AML-193 (cell line): ENCODE measurements at places on chromosomes 6 and 20.

DNA sequence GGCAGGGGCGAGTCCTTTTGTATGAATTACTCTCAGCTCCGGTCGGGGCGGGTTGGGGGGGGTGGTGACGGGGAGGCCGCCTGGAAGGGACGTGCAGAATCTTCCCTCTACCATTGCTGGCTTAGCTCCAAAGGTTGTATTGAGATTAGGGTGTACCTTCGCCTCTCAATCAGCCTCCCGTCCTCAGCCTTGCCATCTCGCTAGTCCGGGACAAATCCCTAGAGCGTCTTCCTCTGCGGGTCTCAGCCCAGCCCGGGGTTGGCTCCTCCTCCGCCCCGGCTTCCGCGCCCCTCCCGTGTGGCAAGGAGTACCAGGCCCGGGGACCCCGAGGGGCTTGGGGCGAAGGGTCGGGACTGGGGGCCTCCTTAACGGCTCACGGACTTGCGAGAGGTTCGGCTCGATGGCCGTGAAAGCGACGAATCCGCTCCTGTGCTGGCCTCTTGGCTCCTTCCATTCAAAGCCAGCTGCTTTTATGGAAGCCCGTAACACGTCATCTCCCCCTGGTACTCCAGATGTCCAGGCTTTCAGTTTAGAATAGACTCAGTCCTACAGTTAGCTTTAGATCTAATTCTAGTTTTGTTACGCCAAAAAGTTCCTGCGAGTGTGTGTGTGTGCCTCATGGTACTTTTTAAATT, 636 bp upstream of the EEF1A1 start:
- DNase-seq: peak; percentile 77

GRCh38 chr6:39369987-39370386, 47.5 kb upstream of the KCNK16 start:
- DNase-seq: no peak

DNA sequence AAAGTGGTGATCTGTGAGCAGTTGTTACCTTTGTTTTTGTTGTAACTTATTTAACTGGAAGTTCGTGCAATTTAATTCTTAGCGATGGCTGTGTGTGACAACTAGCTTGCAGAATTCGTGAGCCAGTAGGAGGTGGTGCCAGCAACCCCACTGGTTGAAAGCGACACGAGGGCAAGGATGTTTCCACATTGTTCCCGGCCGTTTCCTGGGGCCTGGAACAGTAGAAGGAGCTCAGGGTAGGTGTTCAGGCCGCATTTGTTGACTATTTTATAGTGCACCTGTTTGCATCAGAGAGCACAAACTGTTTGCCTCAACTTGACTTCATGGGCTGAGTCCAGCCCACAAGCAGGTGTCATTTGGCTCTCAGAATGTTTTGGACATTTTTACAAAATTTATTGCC, 112.1 kb upstream of the PTPN1 start:
- no peak for DNase-seq

- no peak for DNase-seq
These were observed 43.4 kb downstream of the SMPDL3A start for GRCh38 chr6:122832459-122832858.

GRCh38 chr6:885051-885590, 192.2 kb upstream of the EXOC2 start:
- peak; percentile 39 for DNase-seq

DNA sequence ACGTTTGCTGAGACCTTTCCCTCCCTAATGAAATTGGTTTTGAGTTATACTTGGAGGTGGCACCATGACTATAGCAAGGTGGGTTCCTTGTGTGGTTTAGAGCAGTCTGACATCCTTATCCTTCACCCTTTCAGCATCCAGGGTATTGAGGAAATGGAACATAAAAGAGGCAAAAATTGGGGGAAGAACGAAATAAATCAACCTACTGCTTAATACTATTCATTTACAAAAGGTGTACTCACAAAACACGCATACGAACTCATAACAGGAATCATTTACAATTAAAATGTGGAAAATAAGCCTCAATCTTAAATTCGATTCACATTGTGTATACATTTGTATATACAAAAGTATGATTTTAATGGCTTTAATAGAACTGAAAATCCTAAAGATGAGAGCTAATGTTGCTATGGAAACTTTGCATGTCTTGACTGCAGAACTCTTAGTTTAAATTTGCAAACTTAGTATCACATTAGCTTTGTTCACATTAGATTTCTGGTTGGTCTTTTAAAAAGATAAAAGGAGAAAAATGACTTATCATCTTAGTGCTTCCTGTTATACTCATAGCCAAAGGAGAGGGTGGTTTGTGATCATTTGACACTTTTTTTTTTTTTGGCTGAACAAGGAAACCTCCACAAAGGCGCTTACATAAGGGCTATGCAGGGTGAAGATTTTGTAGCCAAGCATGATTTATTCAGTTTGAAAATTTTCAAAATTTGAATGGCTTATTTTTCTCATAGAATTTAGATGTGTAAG, 76.1 kb upstream of the ATXN1 start:
- DNase-seq: no peak

- no peak for DNase-seq
These were observed 177.9 kb downstream of the TFAP2C start for GRCh38 chr20:56806952-56807517.

DNA sequence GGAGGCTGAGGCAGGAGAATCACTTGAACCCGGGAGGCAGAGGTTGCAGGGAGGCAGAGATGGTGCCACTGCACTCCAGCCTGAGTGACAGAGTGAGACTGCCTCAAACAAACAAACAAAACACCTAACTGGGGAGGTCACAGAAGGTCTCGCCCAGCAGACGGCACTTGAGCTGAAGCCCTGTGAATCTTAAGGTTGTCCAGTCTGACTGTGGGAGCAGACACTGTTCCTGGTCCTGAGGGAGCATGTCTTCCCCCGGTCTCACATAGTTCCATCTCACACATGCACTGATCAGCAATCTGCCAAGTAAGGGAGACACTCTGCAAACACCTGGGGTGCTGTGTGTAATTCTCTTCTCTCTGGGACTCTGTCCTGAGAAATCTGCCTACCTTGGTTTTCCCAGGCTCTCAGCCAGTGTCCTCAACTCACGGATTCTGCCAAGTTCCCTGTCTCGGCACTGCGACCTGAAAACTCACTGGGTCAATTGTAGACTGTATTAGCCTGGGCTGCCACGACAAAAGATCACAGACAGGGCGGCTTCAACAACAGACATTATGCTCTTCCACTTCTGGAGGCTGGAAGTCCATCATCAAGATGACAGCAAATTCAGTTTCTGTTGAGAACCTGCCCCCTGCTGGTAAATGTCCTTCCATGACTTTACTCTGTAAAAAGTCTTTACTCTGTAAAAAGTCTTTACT, 94.3 kb downstream of the JPH2 start:
- peak; percentile 48 for DNase-seq

DNA sequence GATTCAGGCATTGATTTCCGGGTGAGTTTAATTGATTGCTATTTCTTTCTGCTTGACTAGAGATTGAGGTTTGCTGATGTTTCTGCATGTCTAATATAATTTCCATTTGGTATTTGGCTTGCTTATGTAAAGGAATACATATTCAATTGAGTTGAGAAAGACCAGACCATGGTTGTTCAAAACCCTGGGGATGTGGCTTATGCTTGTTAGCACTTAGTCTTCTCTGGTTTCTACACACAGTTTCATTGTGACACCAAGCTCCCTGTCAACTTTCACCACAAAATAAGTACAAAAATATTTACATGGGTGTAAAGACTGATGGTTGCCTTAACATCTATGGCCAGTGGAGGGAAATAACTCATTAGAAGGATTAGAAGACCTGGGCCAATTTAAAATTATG, 209.6 kb downstream of the CDH26 start:
- no peak for DNase-seq

GRCh38 chr20:62368976-62369814, 2.1 kb upstream of the LAMA5 start:
- no peak for DNase-seq

- DNase-seq: no peak
These were observed 19.7 kb downstream of the NCOA7 start for GRCh38 chr6:125810445-125810844.

DNA sequence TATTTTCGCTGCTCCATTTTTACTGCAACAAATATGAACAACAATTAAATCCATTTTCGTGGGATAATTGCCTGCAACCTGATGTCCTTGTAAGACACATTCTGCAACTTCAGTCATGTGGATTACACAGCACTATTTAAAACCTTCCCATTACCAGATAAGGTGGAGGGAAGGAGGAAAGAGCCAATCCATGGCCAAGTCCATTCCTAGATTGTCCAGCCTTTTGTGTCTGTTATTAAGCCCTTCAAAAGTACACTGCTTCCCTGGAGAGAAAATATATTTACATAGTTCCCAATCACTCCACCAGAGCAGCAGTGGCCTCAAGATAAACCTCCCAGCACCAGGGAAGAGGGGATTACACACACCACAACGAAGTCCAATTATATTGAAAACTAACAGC, 347.9 kb downstream of the CDH26 start:
- no peak for DNase-seq

DNA sequence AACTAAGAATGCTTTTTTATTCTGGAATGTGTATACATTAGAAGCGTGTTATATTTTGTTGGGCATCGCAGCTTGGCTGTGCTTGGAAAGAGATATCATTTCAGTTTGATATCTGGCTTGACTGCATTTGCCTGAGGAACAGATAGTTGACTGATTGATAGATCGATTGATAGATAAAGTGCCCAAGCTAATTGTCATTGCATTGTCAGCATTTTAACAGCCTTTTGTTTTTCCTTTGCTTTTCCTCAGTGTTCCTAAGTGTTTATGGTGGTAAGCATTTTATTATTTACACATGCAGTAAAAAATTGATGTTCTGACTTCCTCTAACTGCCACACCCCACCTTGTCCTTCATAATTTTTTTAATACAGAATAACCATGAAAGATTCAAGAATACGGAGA, 180.9 kb upstream of the GRIK2 start:
- no peak for DNase-seq

DNA sequence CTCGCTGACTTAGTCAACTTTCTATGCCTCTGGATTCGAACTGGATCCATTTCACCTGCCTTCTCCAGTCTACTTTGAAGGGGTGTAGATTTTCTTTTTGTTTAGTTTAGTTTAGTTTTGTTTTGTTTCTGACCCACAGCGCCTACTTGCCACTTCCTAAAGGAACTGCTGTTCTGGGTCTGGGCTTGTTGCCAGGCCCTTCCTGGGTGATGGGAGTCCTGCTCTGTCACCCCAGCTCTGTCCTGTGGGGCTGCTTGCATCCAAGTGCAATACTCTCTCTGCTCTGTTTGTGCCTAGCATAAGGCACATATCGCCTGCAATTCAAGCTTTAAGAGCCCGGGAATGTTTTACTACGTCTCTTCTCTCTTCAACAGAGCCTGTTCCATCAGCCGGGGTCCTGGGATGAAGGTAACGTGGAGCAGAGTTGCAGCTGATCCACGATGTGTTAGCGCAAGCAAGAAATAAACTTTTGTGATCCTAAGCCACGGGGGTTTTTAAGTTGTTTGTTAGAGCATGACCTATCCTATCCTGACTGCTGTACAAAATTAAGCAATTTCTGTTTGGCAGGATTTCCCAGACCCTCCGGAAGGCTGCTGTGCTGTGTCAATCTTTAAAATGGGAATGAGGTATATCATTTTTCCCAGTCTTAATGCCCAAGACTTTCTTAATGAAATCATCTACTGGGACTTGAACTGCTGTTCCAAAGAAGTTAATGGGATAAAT, 30.9 kb upstream of the TAGAP start:
- peak; percentile 64 for DNase-seq

- DNase-seq: no peak
These were observed 292.9 kb downstream of the BTBD3 start for GRCh38 chr20:12210591-12210990.

GRCh38 chr6:169380493-169380892, 126.8 kb upstream of the THBS2 start:
- DNase-seq: no peak

DNA sequence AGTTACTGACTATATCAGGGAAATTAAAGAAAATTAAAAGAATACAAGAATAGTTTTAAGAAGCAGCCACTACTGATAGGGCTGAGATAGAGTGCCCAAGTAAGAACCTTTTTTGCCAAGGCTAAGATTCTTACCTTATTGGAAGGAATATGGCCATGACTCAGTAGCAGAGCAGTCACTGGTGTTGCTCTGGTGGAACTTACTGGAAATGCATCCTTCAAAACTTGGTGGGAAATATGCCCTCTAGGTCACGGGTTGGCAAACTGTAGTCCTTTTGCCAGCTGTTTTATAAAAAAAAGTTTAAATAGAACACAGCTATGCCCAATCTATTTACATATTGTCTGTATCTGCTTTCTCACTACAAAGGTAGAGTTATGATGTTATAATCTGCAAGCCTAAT, 6.0 kb downstream of the HSF2 start:
- no peak for DNase-seq

GRCh38 chr6:13611715-13612114, 3.4 kb upstream of the NOL7 start:
- no peak for DNase-seq

DNA sequence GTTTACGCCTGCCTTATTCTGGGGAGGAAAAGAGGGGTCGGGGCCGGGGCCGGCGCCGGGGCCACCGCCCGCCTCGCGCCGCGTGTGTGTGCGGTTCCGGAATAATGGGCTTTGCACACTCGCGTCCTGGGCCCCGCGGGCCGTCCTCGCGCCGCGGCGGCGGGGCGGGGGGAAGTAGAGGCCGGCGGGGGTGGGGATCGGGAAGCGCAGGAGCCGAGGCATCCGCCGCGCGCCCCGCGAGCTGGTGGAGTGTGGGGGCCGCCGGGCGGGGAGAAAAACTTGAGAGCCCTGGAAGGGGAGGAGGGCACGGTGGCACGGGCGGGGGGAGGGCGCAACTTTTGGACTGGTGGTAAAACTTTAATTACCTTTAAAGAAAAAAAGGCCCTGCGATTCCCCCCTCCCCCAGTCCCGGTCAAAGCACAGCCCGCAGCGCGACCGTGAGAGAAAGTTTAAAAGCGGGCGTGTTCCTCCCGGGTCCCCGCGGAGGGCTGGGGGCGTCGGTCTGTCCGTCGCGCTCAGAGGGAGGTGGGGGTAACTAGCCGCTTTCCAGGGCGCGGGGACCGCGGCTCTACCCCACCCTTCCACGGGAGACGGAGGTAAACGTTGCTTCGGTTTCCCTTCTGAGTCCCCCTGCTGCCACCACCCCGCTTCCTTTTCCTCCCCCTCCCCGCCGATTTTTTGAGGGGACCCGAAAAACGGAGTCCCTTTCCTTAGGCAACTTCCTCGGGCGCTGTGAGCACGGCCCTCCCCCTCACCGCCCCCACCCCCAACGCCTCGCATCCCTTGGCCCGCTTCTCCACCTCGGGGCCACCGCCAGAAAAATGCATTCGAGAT, 1.9 kb downstream of the L3MBTL3 start:
- DNase-seq: no peak

- DNase-seq: no peak
These were observed 38.4 kb downstream of the THBS2 start for GRCh38 chr6:169215201-169215681.

DNA sequence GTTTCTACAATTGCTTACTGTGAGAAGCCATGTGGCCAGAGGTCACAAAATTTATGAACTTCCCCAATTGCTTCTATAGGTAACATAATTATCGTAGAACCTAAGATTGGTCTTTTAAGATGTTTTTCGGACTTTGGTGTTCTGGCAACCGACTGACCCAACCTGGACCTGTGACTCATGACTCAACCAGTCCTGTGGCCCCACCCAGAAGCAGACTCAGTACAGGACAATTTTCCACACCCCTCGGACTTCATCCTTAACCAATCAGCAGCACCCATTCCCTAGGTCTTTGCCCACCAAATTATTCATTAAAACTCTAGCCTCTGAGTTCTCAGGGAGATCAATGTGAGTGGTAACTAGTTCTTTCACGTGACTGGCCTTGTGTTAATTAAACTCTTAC, 26.4 kb upstream of the AKAP12 start:
- no peak for DNase-seq
